ENCODE measurements at places on chromosomes 16 and 17. TPM values are rescaled to one million over a fixed set of nuclear protein-coding genes. Genes with fewer than 3 reads are reported as not detected.
A peak's percentile ranks its signal among the peaks of the same experiment; 100 is the strongest.

- peak overlapping the region; percentile 20 for H3K4me3 ChIP-seq
- no peak overlapping the region for H3K27ac ChIP-seq
- H3K36me3 ChIP-seq = no peaks in the 10 kb centered on the region
- no peaks in the 10 kb centered on the region for H3K27me3 ChIP-seq
Measured at GRCh38 chr16:31404353-31405064, 11.4 kb downstream of the ITGAD start.

The RETREG3 gene
- 25.3 TPM for total RNA-seq

The EFNB3 gene
- total RNA-seq = 0.67 TPM

DNA sequence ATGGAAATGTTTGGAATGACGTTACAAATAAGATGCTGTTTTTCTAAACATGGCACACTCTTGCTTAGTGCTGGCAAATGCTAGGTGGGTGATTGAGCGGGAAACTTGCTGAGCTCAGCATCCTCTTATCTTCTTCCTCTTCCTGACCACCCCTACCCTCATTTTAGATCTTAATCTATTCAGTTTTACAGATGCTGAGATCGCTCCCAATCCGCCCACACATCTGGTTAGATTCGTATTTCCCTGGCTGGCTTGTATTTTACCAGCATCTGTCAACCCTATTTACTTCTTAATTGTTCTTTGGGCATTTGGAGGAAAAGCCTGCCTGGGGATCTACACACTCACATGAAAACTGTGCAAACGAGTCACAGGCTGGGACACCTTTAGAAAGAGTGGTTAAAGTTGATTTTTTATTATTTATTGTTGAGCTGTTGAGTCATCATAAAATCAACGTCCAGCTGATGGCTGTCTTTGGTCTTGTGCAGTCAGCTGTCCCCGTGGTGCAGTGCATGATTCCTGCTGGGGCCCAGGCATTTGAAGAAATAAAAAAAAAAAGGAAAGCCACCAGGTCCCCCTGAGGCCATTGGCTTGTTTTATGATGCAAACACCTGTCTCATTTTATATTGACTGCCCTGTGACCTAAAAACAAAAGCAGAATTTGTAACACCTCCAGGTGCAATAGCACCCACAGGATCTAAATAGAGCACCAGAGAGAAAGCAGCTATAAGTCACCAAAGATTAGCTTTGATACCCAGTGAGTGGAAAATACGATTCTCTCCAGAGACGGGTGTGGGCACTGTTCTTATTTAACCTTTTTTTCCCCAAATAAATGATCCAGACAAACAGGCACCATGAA lies 258.6 kb downstream of the HS3ST3B1 start:
- no peak overlapping the region for H3K4me3 ChIP-seq
- no peaks in the 10 kb centered on the region for H3K4me1 ChIP-seq
- no peaks in the 10 kb centered on the region for H3K27me3 ChIP-seq
- no peaks in the 10 kb centered on the region for H3K36me3 ChIP-seq
- DNase-seq = no peak

DNA sequence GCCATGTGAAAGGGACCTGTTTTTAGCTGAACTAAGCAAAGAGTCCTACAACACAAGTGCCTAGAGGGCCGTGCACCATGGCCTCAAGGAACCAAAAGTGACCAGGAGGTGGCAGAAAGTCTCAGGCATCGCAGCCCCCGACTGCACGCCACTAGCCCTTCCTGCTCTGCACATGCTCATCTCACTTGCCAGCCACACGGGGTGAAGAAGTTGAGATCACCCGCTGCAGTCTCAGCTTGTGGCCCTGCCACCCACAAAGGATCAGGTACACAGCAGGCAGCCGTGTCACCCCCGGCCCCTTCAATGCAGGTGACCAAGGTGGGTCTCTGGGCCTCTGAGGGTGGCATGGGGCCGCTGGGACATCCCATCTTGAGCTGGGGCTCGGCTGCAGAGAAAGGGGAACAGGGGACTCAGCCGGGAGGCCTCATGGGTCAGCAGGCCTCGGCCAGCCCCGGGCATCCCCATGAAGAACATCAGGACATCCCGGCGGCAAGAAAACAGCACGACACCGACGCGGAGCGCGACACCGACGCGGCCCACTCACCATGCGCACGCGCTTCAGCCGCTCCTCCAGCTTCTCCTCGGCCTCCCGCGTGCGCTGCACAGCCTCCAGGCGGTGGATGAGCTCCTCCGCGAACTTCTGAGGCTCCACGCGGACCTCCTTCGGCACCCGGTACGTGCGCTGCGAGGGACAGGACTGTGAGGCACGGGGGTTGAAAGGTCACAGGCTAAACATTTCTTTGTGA lies 21.0 kb downstream of the PDIA2 start:
- no peak for DNase-seq
- H3K27me3 ChIP-seq = no peaks in the 10 kb centered on the region
- H3K4me1 ChIP-seq = no peaks in the 10 kb centered on the region
- no peaks in the 10 kb centered on the region for H3K36me3 ChIP-seq

- no peak for DNase-seq
- no peak overlapping the region for H3K27ac ChIP-seq
- peaks cover 10% of the 10 kb centered on the region for H3K4me1 ChIP-seq
Measured at GRCh38 chr17:79931817-79932309, 92.6 kb upstream of the CBX4 start.

DNA sequence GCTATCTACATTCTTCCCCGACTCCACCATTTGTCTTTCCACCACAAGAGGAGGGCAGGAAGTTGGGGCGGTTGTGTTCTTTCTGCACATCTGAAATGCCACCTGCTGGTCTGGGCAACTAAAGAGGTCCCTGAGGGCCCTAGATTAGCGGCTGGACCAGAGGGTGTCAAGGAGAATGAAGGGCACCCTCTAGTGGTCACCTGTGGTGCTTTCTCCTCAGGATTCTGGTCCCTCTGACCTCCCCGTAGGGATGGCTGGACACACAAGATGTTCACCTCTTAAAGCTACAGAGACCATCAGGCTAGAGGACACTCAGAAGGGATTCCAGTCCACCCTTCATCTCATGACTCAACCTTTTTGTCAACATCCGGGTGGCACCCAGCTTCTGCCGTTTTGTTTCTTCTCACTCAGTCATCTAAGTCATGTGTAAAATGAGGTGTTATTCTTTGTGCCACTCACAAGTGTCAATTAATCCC lies 2.9 kb upstream of the SCIMP start:
- H3K4me3 ChIP-seq = no peak overlapping the region
- H3K27me3 ChIP-seq = no peaks in the 10 kb centered on the region
- no peak overlapping the region for H3K27ac ChIP-seq
- no peaks in the 10 kb centered on the region for H3K4me1 ChIP-seq

The GEMIN4 gene
- 14.9 TPM for total RNA-seq

GRCh38 chr17:21272250-21272649 lies 12.3 kb upstream of the MAP2K3 start:
- DNase-seq = no peak
- H3K36me3 ChIP-seq = no peaks in the 10 kb centered on the region
- no peak overlapping the region for H3K4me3 ChIP-seq
- H3K27me3 ChIP-seq = no peaks in the 10 kb centered on the region
- no peak overlapping the region for H3K27ac ChIP-seq

DNA sequence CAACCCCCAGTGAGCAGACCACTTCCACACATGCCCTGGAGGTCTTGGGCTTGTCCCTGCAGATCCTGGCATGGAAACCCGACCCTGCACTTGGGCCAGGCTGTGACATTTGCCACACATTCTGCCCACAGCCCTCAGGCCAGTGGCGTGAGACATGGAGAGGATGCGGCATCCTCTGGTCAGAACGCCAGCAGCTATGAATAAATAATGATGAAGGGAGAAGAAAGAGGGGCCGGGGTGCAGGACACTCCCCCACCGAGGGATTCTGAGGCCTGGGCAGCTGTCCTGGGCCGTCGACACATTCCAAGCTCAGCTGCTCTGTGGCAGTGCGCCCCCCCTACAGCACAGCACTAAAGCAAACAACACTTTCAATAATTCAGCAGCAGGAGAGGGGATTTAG lies 148.8 kb downstream of the ENGASE start:
- H3K27me3 ChIP-seq = peaks cover 99% of the 10 kb centered on the region
- H3K27ac ChIP-seq = no peak overlapping the region
- no peaks in the 10 kb centered on the region for H3K4me1 ChIP-seq
- no peak overlapping the region for H3K4me3 ChIP-seq
- DNase-seq = no peak

DNA sequence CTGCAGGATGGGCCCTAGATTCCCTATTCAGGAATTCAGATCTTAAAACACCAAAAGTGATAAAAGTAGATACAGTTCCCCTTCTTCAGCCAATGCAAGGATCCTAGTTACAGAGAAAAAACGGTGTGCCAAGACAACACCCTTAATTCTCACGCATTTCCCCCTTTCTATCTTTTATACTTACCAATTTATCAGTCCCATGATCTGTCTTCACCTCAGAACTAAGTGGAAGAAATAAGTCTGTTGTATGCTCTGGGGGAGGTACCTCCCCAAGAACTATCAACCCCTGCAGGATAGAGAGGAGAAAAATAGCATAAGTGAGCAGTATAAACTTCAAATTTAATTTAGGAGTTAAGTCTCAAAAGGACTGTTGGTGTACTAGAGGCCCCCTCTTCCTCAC lies 83.2 kb downstream of the STH start:
- DNase-seq = no peak
- H3K4me1 ChIP-seq = peaks cover 68% of the 10 kb centered on the region
- H3K27ac ChIP-seq = no peak overlapping the region
- H3K4me3 ChIP-seq = no peak overlapping the region
- peaks cover 42% of the 10 kb centered on the region for H3K36me3 ChIP-seq

The TBC1D3D gene
- 0.30 TPM for total RNA-seq

DNA sequence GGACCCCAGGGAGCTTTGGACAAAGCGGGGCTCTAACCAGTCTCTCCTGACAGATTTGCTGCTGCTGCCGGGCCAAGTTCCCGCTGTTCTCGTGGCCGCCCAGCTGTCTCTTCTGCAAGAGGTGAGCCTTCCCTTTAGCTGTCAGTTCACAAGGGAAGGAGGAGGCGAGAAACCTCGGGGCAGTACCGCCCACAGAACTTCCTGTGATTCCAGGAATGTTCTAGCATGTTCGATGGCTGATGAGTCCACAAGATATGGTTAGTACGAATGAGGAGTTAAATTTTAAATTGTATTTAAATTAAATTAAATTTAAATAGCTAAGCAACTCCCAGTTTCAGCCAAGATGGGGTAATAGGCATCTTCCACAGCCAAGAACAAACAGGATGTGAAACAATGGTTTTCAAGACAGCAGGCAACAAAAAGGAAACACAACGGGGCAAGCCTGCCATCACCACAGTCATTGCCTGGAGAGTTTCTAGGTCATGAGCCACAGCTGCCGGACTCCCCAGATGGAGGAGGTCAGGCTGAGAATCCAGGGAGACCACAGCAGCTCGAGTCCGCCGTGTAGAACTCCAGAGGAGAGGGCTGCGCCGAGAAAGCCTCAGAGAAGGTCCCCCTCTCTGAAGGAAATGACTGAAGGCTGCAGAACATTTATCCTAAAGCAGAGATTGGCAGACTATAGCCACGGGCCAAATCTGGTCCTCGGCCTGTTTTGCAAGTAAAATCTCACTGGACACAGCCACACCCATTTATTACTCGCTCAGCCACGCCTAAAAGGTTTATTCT lies 9.5 kb upstream of the TCF25 start:
- H3K27me3 ChIP-seq = no peaks in the 10 kb centered on the region
- peak; percentile 35 for DNase-seq
- peak overlapping the region; percentile 24 for H3K4me3 ChIP-seq
- peaks cover 27% of the 10 kb centered on the region for H3K4me1 ChIP-seq
- H3K36me3 ChIP-seq = no peaks in the 10 kb centered on the region
- H3K27ac ChIP-seq = peak overlapping the region; percentile 81

DNA sequence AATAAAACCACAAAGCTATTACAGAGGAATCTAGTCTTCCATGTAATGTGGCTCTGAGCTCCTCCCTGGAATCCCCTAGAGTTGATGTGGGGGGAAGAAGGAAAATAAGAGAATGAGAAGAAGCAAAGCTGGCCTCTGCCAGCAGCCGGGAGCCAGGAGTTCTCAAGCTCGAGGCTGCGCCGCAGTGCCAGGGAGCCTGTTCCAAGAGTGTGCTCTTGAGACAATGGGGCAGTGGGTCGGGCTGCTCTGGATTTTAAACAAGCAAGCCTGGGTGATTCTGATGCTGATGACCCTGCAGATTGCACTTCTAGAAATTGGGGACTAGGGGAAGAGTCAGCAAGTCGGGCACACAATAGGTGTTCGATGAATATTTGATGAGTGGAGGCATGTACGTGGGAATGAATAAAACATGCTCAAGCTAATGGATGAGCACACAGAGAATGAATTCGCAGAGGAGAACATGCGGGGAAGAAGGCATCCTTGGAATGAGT lies 119.9 kb downstream of the CMIP start:
- no peak overlapping the region for H3K4me3 ChIP-seq
- H3K27me3 ChIP-seq = no peaks in the 10 kb centered on the region
- no peaks in the 10 kb centered on the region for H3K36me3 ChIP-seq
- no peak for DNase-seq
- no peak overlapping the region for H3K27ac ChIP-seq
- H3K4me1 ChIP-seq = peaks cover 17% of the 10 kb centered on the region

The ADAMTS18 gene
- not detected for total RNA-seq

DNA sequence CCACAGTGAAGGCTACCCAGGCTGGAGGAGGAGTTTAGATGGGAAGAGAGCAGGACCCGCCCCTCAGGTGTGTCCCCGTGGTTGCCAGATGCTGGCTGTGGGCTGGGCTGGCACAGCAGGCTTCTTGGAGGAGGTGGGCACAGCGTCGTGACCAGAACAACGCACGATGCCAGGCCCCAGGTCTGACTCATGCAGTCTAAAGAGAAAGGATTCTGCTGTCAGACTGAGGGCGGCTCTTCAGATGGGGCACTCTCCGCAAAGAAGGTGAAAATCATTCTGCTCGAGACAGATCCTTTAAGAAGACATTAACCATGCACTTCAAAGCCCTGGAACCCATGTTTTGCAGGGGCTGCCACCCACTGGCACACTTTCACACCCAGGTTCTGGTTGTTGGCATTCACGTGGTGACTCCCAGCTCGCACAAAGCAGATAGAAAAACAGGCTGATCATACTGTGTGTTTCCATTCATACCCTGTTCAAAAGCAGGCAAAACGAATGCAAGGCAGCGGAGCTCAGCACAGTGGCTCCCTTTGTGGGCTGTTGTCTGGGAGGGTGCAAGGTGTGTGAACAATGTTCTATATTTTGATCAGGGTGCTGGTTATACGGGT lies 19.0 kb downstream of the CACNG4 start:
- H3K36me3 ChIP-seq = no peaks in the 10 kb centered on the region
- H3K4me1 ChIP-seq = peaks cover 5% of the 10 kb centered on the region
- no peak overlapping the region for H3K27ac ChIP-seq
- no peak for DNase-seq

The CD300LG gene
- total RNA-seq = 7.3 TPM
